ENCODE measurements at places on chromosomes 12 and 14. TPM values are rescaled to one million over a fixed set of nuclear protein-coding genes. Genes with fewer than 3 reads are reported as not detected.

SLC10A1 gene
- not detected for polyA plus RNA-seq

MYO1H gene
- polyA plus RNA-seq = 2.4 TPM

ANO2 gene
- polyA plus RNA-seq = 3.5 TPM

SLCO1B1 gene
- 1.2 TPM for polyA plus RNA-seq

TMEM117 gene
- polyA plus RNA-seq = 13.0 TPM

KRT85 gene
- not detected for polyA plus RNA-seq

OTX2 gene
- polyA plus RNA-seq = not detected

GYS2 gene
- not detected for polyA plus RNA-seq

CELA1 gene
- not detected for polyA plus RNA-seq

CD27 gene
- 0.56 TPM for polyA plus RNA-seq

SLCO1C1 gene
- polyA plus RNA-seq = 0.60 TPM

P2RX2 gene
- 2.2 TPM for polyA plus RNA-seq

PYGL gene
- 18.9 TPM for polyA plus RNA-seq

LALBA gene
- polyA plus RNA-seq = not detected

NKX2-8 gene
- polyA plus RNA-seq = not detected

AQP6 gene
- polyA plus RNA-seq = 23.7 TPM

PPP1R13B gene
- 26.3 TPM for polyA plus RNA-seq

DNAH10 gene
- polyA plus RNA-seq = 6.0 TPM

SIX1 gene
- 8.2 TPM for polyA plus RNA-seq

CCDC177 gene
- 0.06 TPM for polyA plus RNA-seq

DCN gene
- polyA plus RNA-seq = 791 TPM

KRT75 gene
- not detected for polyA plus RNA-seq

SYCP3 gene
- 1.5 TPM for polyA plus RNA-seq

CCDC175 gene
- 1.1 TPM for polyA plus RNA-seq

CDKN3 gene
- 24.4 TPM for polyA plus RNA-seq

FOXN4 gene
- 1.6 TPM for polyA plus RNA-seq

PIANP gene
- polyA plus RNA-seq = 8.1 TPM

OAS2 gene
- polyA plus RNA-seq = 7.6 TPM

STAB2 gene
- 0.55 TPM for polyA plus RNA-seq

DAAM1 gene
- polyA plus RNA-seq = 55.6 TPM

PDE3A gene
- 22.4 TPM for polyA plus RNA-seq

NT5DC3 gene
- 6.0 TPM for polyA plus RNA-seq

C14orf180 gene
- polyA plus RNA-seq = 0.17 TPM

TAS2R20 gene
- polyA plus RNA-seq = 0.38 TPM

CACNA2D4 gene
- 2.5 TPM for polyA plus RNA-seq

HAL gene
- 0.14 TPM for polyA plus RNA-seq

TMEM119 gene
- 34.2 TPM for polyA plus RNA-seq

IFNG-AS1 gene
- 0.08 TPM for polyA plus RNA-seq

MMP19 gene
- polyA plus RNA-seq = 0.69 TPM

ZFHX2 gene
- polyA plus RNA-seq = 5.3 TPM

Measured in left renal cortex interstitium (tissue), 4 donors.